ENCODE measurements at places on chromosomes 3 and 15.

DNA sequence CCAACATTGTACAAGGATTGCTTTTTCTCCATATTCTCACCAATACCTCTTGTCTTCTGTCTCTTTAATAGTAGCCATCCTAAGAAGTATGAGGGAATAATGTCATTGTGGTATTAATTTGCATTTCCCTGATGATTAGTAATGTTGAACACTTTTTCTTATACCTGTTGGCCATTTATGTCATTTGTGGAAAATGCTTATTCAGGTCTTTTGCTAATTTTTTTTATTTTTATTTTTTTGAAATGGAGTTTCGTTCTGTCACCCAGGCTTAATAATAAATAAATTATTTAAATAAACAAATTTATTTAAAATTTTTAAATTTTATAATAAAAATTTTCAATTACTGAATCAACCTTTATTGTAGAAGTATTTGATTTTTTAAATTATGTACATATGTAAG, 37.1 kb downstream of the REC114 start:
- DNase-seq = no peak

DNA sequence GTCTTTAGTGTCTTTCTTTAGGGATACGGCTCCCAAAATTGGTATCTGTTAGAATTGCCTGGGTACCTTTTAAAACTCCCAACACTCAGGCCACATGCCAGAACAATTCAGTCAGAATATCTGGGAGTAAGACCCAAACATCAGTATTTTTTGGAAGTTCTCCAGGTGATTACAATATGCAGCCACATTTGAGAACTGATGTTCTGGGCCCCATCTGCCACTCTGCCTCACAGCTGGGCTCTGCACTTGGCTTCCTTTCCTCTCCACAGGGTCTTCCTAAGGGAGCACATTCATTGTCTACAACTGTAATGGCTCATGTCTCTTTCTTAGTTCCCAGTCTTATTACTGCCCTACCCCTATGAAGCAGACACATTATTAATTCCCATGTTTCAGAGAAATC, 394.5 kb downstream of the MFSD1 start:
- DNase-seq = no peak

DNA sequence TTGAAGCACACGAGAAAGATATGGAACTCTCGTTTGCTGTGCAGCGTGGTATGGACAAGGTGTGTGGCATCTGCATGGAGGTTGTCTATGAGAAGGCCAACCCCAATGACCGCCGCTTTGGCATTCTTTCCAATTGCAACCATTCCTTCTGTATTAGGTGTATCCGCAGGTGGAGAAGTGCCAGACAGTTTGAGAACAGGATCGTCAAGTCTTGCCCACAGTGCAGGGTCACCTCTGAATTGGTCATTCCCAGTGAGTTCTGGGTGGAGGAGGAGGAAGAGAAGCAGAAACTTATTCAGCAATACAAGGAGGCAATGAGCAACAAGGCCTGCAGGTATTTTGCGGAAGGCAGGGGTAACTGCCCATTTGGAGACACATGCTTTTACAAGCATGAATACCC, 1.2 kb downstream of the MKRN3 start:
- DNase-seq = no peak

GRCh38 chr3:147838652-147839051, 429.5 kb downstream of the ZIC1 start:
- no peak for DNase-seq

DNA sequence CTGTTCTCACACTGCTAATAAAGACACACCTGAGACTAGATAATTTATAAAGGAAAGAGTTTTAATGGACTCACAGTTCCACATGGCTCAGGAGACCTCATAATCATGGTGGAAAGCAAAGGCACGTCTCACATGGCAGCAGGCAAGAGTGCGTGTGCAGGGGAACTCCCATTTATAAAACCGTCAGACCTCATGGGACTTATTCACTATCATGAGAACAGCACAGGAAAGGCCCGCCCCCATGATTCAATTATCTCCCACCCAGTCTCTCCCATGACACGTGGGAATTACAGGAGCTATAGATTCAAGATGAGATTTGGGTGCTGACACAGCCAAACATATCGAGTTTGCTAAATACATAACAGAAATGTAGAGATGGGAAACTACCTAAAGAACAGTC, 39.5 kb upstream of the DGKG start:
- peak; percentile 17 for DNase-seq

All from stimulated activated CD4-positive, alpha-beta T cell treated with anti-CD3 and anti-CD28 coated beads, Interleukin-15, amount 100 ng/mL, for 24 hours (primary cell).